Stimulated activated CD8-positive, alpha-beta memory T cell treated with anti-CD3 and anti-CD28 coated beads, Interleukin-2, amount 100 ng/mL, for 1 hour (primary cell): ENCODE measurements at places on chromosomes 3 and 15.

GRCh38 chr3:155646128-155646527, 98.7 kb downstream of the PLCH1 start:
- DNase-seq: no peak

DNA sequence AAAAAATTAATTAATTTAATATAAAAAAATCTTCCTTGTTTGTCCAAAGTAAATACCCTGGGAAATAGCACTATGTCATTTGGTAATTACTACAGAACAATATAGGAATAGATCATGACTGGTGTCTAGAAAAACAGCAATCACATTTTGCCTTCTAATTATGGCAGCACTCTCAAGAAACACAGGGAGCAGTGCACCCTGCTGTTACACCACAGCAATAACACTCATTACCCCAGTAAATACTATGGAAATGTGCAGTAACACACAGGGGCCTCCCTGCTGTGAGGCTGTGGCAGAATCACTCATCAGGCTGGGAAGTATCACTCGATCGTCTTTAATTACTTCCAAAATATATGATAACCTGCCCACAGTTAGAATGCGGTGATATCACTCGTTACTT, 646.0 kb downstream of the TUSC7 start:
- DNase-seq: no peak

DNA sequence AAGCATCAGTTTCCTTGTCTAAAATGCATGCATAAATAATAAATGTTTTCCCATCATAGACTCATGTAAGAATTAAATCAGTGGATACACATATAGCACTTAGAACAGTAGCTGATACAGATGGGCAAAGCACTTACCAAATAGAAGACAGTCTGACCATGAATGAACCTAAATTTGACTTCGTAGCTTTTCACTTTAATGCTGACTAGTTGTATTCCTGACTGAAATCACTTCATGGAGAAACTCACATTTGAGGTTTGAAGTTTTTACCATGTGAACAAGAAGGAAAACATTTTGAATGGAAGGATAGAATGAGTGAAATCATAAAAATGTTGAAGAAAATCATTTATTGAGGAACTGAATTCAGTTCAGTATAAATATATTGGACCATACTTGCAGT, 68.8 kb upstream of the TMCO5A start:
- no peak for DNase-seq

- DNase-seq: no peak
These were observed 799.8 kb downstream of the NSUN3 start for GRCh38 chr3:94862703-94863102.

DNA sequence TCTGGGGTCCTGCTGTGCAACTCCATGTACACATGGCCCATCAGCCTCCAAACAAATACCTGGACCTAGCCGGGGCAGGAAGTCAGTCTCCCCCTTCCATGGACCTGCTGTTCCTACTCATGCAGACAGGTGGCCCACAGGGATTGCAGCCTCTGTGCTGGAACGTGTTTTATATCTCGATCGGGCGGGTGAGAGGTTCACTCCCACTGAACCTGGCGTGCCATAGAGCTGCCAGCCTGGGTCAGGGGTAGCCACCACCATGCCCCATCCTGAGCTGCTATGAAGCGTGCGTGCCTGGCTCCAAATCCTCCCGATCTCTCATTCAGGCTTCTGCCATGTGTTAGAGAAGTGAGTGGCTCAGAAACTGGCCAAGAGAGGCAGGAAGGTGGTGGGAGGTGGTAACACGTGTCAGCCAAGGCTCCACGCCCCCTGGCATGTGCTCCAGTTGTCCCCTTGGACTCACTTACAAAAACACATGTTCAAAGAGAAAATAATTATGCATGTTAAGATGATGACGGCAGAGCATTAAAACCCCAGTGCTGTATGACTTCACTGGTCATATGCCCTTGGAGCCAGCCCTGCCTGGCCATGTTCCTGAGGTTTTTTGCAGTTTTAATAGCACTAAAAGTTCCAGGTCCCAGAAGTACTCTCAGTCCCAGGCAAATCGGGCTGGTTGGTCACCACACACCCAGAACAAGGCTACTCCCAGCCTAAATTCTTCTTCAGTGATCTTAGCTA, 30.6 kb downstream of the CTSH start:
- no peak for DNase-seq

DNA sequence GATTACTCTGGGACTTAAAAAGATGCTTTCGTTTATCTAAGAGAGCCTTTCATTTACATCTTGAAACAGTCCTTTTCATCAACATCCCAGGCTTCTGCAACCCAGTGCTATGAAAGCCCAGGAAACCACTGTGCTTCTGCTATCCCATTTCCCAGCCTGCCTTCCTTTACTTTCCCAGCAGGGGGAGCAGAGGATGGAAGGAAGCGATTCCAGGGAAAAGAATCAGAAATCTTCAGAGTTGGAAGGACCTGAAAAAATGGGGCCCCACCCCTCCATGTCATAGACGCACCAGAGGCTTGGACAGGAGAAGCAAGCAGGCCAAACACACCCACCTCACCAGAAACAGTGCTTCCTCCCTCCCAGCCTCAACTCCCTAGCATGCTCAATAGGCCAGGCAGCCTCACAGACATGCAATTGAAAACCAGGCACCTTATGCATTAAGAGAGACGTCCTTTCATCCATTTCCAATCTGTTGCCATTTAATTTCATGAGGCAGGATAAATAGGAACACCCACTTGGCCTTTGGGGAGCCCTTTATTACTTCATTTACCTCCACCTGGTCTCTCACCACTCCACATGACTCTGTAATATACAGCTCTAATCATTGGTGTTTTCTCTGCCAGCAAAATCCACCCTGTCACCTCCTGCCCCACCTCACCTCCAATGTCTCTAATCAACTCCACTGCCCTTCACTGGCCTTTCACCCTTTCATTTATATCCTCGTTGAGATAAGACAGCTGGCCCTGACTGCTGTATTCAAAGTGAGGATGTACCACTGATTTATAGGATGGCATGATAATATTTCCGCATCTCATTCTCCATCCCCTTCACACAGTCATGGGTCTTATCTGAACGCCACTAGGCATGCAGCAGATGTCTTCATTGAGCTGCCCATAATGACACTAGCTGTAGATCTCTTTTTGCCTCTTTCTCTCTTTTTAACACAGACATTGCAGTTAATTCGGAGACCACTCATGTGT, 583.9 kb downstream of the NTRK3 start:
- no peak for DNase-seq

DNA sequence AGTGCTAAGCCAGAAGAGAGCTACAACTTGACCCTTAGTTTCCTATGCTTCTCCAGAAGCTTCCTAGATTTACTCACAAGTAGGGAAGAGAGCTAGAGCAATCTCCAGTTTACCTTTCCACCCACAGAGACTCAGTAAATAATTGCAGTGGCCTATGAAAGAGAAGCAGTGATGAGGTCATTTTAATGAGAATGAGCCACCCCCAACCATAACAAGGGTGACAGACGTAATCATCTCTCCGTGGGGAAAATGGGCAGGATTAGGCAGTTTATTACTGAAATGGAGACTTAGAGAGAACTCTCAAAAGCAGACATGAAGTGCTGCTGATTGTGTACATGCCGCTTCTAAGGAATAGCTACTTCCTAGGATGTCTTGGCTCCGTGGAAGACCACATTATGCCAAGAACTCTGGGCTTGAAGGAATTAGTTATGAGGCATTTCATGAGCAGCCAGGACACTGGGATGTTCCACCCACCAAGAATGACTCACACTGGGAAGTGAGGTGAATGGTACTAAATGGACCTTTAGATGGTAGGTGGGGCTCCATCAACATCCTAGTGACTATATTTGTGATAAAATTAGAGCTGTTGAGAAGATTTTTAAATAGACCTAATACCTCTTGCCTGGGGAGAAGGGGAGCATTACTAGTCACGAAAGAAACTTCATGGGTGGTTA, 160.9 kb downstream of the EDEM1 start:
- no peak for DNase-seq

- no peak for DNase-seq
These were observed 28.8 kb downstream of the RAB8B start for GRCh38 chr15:63218100-63218808.

DNA sequence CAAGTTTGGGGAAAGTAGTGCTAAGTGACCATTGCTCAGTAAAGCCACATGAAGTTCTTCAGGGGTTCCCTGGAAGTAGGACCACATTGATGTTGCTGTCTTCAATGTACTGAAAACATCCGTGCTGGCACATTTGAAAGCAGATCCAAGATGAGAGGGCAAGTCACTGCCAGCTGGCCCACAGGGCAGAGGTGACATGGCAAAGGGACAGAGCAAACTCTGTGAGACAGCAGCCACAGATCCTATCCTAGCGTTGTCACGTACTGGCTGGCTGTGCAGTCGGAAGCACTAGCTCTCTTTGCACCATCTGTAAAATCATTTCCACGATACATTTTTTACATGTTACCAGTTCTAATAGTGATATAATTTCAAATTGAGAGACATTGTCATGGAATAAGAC, 13.8 kb downstream of the MUC13 start:
- no peak for DNase-seq

GRCh38 chr3:178217479-178217878, 318.8 kb upstream of the KCNMB2 start:
- DNase-seq: no peak
